NCI-H460 (cell line): ENCODE measurements at places on chromosomes 4 and X. TPM values are rescaled to one million over a fixed set of nuclear protein-coding genes. Genes with fewer than 3 reads are reported as not detected.

DNA sequence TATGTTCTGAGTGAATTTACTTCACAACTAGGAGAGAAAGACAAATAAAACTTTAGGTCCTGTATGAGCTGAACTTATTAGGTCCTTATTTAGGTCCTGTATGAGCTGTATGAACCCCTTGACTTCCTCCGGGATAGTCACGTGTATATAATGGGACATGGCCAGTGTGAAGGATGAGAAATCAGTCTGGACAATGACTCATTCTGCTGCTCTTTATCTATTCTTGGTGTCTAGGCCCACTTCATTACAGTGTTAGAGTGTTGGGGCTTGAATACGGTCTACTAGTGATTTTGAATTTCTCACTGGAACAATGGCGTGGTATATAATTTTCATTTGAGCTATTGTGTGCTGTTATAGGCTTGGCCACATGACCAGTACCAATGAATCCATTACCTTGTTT is 21.9 kb downstream of the STK26 start:
- DNase-seq = no peak

- DNase-seq = no peak
These were observed 47.5 kb downstream of the ATG4A start for GRCh38 chrX:108138814-108139702.

- no peak for DNase-seq
These were observed 24.5 kb upstream of the GPR78 start for GRCh38 chr4:8555716-8556115.

DNA sequence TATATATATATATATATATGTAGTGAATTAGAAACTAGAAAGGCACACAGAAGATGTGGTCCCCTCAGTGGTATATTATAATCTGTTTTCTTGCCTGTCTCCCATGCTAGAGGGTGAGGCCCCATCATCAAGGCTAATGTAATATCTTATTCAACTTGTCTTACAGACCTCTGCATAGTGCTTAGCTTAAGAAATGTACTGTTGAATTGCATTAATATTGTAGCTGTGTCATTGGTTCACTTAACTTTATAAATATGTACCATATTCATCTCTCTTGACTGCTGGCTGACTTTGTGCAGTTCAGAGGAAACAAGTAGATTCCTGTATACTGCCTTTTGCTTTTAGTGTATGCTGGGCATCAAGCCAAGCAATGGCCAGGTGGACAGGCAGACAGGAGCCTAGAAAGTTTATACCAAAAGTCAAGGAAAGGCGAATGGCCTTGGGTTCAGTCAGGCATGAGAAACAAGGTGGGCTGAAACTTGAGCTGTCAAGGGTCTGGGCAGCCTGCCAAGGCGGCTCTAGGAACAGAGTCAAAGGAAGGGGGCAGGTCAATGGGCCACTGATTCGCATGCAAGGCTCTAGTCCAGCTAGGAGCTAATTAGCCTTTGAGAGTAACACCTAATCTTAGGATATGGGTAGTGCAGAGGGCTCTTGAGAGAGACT is 78.8 kb upstream of the LEF1 start:
- no peak for DNase-seq

DNA sequence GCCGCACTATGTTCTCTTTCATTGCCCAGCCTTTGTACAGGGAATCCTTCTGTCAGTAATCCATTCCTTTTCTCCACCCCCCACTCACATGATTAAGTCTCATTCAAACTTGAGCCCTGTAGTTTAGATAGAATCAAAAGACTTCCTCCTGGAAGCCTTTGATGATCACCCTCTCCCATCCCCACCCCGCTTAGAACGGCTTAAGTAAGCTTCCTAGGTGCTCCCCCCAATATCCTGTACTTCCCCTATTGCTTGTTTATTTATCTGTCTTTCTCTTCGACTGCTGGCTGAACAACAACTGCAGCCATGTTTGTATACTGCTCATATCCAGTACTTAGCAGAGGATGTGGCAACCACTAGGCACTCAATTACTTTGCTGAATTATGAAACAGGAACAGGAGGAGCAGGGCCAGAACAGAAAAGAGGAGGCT is 38.5 kb upstream of the GPC3 start:
- no peak for DNase-seq

DNA sequence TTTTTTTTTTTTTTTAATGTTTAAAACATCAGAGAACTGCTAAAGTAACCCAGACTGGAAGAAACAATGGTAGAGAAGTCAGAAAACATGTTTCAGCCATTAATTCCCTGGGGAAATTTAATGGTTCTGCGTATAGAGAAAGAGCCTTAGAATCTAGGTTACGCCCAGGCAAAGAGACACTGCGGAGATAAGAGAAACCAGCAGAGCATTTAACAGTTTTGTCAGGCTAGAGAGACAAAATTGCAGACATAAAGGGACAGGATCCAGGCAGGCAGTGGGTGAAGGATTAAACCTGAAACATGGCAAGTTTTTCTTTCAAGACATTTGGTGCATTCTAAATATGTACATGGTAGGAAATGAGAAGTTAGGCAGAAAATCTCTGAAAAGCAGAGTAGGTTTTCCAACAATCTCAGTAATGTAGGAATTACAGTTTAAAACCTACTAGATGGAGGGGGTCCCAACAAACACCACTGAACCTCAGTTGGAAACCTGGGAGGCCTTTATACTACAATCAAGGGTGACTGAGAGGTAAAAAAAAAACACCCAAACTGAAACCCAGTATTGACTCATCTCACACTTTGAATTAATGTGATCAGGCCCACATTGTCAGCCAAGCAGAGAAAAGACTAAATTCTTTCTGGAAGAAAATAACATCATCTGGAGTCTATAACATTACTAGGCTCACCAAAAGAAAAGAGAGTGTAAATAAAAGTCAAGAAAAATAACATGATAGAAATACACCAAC is 254.2 kb upstream of the NWD2 start:
- DNase-seq = no peak

DNA sequence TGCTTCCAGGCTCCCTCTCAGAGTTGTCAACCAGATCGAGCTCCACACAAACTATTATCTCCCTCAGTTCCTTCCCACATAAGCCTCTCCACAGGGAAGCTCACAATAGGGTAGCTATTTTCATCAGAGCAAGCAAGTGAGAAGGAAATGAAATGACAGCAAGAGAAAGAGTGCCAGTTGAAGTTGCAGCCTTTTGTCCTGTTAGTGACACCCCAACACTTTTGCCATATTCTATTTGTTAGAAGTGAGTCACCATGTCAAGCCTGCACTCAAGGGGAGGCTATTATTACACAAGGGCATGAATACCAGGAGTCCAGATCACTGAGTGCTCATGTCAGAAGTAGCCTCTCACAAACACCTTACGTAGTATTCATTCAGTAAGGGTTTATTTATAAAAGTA is 266.3 kb upstream of the NOCT start:
- DNase-seq = no peak

DNA sequence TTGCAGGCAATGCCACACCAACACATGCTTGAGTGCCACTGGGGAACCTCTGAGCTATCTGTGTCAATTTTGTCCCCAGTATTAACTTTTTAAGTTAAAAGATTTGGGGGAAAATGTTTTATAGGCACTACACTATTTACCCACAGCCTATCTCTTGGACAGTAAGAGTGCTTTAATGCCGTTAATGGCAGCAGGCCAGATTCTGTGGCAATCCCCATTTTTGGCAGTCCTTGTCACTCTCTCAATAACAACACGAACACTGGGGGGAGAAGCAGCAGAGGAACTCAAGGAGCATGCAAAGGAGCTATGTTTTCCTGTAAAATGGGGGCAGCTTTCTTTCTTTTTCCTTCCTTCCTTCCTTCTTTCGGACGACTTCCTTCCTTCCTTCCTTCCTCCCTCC is 168.6 kb downstream of the NSUN7 start:
- DNase-seq = peak; percentile 7

- DNase-seq = no peak
These were observed 37.7 kb downstream of the SHROOM4 start for GRCh38 chrX:50776248-50776647.

DNA sequence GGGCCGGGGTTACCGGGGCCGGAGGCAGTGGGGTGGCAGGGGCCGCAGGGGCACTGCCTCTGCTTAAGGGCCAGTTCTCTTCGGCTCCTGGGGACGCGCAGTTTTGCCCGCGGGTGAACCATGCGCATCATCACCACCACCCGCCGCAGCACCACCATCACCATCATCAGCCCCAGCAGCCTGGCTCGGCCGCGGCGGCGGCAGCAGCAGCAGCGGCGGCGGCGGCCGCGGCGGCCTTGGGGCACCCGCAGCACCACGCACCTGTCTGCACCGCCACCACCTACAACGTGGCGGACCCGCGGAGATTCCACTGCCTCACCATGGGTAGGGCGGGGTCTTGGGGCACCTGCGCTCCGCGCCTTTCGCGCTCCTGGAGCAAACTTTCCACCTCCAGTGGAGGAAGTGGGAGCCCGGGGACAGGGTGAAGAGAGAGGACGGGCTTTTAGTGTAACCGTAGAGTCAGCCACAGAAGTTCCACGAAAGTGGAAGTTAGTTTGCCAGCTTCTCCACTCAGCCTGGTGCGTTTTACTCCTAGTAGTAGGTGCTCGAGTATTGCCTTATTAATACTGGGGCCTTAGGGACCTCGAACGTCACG is 729 bp downstream of the GSX2 start:
- DNase-seq = no peak

DNA sequence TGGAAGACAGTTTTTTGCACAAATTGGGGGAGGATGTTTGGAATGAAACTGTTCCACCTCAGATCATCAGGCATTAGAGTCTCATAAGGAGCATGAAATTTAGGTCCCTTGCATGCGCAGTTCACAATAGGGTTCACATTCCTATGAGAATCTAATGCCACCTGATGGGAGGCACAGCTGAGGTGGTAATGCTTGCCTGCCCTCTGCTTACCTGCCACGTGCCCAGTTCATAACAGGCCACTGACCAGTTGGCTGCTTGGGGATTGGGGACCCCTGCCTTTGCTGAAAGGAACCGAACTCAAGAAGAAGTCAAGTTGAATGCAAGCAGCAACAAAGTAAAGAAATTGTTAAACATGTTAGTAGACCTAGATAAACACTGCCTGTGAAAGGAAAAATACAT is 4.6 kb upstream of the HSPA4L start:
- DNase-seq = no peak

- DNase-seq = no peak
These were observed 48.9 kb upstream of the PPARGC1A start for GRCh38 chr4:23938796-23939195.

GRCh38 chr4:185820146-185821028 is 8.4 kb upstream of the SORBS2 start:
- DNase-seq = no peak

The MAGEA1 gene
- total RNA-seq = 64.2 and 68.8 TPM in 2 replicates

The UGT2A1 gene
- total RNA-seq = not detected in 2 replicates

The MAGEB2 gene
- total RNA-seq = 60.3 and 66.4 TPM in 2 replicates

The ARSJ gene
- 0.84 and 0.95 TPM in 2 replicates for total RNA-seq
